ENCODE measurements at places on chromosomes 16 and 17. TPM values are rescaled to one million over a fixed set of nuclear protein-coding genes. Genes with fewer than 3 reads are reported as not detected.

- no peak for DNase-seq
These were observed 21.5 kb downstream of the SRL start for GRCh38 chr16:4220358-4220757.

DNA sequence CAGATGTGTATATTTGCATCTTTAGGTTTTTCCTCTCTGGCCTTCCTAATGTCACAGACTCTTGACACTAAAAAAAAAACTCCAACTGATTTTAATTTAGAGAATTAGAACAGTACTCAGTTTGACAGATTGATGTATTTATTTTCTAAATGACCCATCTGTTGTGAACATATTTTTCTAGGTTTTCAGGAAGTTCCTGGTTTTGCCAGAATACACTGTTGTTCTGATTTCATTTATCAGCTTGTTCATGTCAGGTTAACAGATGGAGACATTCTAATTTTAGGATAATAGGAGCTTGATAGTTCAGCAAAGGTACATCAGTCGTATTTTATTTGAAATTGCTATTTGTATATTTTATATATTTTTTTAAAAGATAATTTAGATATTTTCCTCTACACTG, 133.4 kb downstream of the TANC2 start:
- DNase-seq = no peak

- no peak for DNase-seq
These were observed 6.8 kb downstream of the DNASE1 start for GRCh38 chr16:3661311-3661710.

DNA sequence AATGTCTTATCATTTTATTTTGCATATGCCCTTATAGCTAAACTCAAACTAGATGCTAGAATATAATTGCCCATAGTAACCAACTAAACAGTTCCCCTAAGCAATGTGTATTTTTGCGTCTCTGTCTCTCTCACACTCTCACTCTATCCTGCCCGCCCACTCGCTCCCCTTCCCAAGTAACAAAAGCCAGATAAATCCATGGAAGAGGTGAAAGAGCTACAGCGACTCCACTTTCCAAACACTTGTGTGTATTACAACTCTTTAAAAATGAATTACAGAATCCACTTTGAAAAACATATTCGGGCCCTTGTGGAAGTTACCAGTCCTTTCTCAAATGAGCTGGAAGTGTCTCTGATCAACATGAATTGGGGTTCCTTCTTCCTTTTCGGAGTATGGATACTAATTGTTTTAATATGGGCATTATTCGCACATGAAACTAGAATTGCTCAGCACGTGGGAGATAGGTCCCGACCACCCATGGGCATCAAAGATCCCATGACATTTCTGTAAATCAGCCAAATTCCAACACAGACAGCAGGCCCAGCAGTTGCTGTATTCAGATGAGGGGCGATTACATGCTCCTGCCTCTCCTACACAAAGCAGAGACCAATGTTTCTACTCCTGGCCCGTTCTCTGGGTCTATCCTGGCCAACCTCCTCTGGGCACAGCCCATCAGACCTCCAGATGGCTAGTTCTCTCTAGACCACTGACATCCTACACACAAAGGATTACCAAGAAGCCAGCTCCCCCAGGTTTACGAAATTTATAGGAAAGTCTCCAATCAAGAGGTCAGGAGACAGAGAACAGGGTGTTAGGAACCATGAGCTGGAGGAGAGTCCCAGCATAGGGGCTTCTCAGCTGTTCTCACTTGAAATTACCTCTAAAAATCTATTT, 121.5 kb downstream of the ZFHX3 start:
- no peak for DNase-seq

DNA sequence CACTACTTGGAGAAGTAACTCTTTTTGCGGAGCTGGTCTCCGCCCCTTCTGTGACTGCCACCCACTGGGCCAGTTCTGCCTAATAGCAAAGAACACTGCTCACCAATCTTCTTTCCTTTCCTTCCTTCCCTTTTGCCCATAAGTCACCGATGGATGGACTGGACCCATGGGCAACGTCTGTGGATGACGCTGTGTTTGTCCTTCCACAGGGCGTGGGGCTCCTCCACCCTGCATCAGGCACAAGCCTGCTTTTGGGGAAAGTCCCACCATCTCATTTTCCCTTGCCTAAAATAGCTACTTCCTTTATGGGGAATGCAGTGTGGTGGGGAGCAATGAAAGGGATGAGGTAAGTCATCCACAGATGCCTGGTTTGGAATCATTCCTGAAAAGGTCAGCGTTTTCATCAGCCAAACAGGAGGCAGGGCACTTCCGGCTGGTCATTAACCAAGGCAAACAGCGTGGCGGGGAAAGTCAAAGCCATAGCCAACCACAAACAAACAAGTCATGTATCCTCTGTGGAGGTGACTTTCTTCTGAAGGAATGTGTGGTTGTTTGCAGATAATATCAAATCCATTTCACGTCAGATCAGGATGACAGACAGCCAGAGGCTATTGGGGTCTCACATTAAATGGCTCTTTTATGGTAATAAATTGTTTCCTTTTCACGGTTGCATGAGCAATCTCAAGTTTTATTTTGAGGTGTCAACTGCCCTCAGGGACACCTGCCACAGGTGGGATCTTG, 30.7 kb upstream of the MED9 start:
- peak; percentile 77 for DNase-seq

- DNase-seq = no peak
These were observed 14.1 kb downstream of the CACNG4 start for GRCh38 chr17:66978514-66979061.

The MT1G gene
- not detected for total RNA-seq

Data from MG63 (cell line).